Activated gamma-delta T cell (primary cell): ENCODE measurements at places on chromosomes 4 and X.

DNA sequence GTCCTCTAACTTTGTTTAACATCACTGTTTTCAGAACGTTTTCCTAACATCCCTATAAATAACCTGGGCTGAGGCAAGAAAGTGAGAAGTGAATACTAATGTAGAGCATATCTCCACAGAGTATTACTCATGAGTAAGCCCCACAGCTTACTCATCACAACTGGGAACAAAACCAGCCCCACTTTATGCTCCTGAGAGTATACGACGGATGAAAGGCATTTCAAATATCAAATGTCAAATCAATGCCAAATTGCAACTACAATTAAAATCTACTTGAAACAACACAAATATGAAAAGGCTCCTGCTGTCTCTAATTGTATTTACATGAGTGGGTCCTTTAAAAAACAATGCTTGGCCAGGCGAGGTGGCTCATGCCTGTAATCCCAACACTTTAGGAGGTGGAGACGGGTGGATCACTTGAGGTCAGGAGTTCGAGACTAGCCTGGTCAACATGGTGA is 41.2 kb downstream of the SH3RF1 start:
- DNase-seq, result no peak

DNA sequence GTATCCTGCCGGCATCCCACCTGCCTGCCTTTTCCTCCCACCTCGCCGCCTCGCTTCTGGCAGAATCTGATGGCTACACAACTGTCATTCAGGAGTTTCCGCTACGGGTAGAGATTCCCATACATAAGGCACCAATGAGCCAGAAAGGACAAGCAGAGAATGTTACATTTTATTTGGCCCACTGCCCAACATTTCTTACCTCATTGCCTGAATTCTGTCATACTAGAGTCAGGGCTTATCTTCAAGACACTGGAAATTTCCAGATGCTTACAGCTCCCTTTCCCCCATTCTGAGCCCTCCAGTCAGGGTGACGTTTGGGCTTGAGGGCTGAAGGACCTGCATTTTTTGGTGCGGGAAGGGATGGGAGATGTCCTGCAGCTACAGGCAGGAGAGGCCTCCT is 113.0 kb downstream of the NHS start:
- no peak for DNase-seq

GRCh38 chrX:133307094-133307493 is 88.9 kb upstream of the TFDP3 start:
- DNase-seq, result no peak

DNA sequence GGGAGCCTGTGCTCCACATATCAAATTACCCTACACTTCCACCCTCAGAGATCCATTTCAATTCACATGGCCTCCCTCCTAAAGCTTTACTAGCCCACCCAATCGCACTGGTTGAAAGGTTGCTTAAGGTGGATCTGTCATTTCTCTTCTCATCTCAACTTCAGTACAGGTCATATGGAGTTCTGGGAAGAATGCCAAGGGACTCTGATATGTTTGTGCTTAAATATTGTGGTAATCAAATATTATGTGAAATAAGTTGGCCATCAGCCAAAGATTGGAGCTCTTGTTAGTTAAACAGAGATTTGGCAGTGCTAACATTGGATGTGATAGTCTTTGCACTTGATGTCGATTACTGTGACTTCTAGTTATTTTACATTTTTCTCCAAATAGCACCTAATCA is 20.5 kb downstream of the SEPTIN6 start:
- no peak for DNase-seq

- DNase-seq, result no peak
Measured at GRCh38 chrX:41067721-41068120, 17.5 kb upstream of the USP9X start.

GRCh38 chrX:151762802-151763201 is 28.3 kb downstream of the CNGA2 start:
- DNase-seq, result no peak

- no peak for DNase-seq
Measured at GRCh38 chrX:24732766-24733500, 39.2 kb downstream of the POLA1 start.

DNA sequence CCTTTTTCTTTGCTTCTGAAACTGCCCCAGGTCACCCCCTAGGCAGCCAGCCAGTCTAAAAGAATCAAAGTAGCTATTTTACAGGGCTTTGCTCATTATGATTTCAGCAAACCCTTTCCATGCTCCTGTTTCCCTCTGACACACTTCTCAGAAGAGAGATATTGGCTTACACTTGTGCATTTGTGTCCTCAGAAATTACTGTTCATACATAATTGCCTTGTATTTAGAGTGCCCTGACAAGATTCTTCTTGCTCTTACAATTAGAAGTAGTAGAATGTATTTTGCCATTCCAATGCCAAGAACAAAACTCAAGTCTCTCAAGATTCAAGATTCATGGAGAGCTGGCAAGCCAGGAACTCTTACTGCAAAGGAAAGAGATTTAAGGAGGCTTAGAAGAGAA is 531.0 kb upstream of the ZFP42 start:
- no peak for DNase-seq
